AG04449 (cell line): ENCODE measurements at places on chromosomes 1 and 21.

DNA sequence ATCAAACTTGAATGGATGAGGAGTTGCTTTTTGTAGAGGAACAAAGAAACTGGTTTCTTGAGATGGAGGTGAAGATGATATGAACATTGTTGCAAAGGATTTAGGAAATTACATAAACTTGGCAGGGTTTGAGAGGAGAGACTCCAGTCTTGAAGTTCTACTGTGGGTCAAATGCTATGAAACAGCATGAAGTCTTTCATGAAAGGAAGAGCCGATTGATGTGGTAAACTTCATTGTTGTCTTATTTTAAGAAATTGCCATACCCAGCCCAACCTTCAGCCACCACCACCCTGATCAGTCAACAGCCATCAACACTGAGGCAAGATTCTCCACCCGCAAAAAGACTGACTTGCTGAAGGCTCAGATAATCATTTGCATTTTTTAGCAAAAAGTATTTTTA, 52.2 kb downstream of the SIPA1L2 start:
- no peak for DNase-seq

DNA sequence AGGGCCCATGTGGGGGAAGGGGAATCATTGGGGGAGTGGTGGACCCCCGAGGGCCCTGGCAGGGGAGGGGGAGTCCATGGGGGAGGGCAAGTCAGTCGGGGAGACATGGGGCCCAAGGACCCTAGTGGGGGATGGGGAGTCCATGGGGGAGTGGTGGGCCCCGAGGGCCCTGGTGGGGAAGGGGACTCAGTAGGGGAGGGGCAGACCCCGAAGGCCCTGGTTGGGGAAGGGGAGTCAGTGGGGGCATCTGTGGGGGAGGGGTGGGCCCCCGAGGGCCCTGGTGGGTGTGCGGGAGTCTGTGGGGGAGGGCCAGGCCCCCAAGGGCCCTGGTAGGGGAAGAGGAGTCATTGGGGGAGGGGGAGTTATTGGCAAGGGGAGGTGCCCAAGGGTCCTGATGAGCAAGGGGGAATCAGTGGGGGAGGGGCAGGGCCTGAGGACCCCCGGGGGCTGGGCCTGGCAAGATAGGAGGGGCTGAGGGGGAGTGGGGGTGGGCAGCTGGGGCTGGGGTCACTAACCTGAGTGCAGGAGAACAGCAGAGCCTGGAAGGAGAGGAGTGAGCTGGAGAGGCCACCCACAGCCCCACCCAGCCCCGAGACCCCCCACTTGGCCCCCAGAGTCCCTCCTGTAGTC, 2.1 kb downstream of the MXRA8 start:
- DNase-seq = no peak

DNA sequence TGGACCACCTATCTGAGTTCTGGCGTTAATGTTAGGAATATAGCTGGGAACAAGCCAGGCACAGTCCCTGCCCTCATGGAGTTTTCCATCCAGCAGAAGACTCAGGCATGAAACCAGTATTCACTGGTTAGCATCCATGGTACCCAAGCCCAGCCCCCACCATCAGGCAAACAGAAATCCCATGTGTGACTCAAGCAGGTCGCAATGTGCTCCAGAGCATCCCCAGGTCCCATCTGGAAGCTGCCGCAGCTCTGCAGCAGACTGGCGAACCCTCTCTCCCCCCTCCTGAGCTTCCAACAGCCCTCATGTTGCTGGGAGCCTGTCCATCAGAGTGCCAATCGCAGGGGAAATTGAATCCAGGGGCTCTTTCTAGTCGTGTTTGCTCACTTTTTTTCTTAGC, 174.2 kb downstream of the RRAGC start:
- no peak for DNase-seq

GRCh38 chr1:195898373-195898772, 709.9 kb downstream of the KCNT2 start:
- DNase-seq = no peak

DNA sequence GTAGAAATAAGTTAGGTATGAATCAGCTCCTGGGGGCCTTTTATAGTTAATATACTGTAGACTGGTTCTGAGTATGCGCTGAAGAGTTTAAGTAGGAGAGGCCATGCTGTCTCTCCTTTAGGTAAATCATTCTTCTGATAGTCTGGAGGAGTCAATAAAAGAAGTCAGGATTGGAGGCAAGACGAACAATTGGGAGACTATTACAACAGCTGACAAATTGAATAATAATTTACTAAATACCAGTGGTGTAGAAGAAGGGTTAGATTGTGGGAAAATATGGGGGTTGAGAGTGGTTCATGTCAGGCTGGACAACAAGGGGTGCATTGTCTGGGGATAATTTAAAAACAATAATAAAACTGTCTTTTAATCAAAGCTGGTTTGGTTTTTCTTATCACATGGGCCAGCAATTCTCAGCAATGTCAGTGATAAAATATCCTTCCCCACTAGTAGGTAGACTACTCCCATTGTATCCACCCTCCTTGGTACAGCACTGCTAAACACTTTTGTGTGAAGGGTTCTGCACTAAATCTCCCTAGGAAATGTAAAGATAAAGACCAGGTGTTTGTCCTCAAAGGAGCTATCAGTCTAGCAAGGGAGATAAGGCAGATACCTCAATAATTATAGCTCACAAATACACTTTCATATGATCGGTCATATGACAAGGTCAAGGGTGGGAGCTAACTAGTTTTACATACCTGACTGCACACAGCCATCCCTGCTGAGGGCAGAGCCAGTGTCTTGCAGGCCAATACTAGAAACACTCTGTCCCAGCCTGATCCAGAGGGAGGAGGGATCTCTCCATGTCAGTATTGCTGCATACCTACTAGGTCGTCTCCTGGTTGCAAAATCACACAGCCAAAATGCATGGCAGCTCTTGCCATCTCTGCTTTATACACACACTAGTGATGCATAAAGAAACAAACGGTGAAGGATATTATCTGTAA, 299.7 kb downstream of the VAV3 start:
- no peak for DNase-seq

DNA sequence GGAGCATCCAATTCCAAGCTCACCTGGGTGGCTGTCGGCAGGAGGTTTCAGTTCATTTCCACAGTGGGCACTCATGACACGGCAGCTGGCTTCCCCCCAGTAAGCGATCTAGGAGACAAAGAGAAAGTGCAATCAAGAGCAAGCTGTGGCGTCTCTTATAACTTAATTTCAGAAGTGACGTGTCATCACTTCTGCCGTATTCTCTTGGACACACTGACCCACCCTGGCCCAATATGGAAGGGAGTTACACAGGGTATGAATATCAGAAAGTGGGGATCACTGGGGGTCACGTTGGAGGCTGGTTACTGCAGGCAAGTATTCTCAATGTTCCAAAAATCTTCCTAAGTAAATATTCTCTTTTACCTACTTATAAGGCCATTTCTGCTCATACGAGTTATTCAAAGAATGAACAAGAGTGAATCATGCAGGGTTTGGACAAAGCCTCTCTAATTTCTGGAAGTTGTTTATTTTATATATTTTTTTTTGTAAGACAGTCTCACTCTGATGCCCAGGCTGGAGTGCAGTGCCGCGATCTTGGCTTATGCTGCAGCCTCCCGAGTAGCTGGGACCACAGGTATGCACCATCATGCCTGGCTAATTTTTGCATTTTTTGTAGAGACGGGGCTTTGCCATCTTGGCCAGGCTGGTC, 46.5 kb upstream of the GREM2 start:
- peak; percentile 23 for DNase-seq

- no peak for DNase-seq
Measured at GRCh38 chr1:147080671-147081394, 91.4 kb downstream of the PRKAB2 start.

DNA sequence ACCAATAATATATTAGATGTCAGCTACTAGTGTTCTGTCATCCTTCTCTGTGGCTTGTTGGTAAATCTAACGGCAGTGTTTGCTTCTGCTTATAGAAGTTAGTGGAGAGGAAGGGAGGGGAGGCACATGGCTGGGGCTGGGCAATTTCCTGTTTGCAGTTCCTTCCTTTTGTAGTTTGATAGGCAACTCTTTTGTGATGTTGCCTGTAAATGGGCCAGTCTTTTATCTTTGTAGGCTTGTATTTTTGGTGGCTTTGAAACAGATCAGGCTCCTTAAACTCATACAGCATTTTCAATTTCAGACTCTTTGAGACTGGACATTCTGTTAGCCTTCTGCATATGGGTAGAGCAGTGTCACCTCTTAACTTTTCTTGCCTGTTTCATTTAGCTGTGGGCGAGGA, 48.1 kb downstream of the CDC14A start:
- no peak for DNase-seq

DNA sequence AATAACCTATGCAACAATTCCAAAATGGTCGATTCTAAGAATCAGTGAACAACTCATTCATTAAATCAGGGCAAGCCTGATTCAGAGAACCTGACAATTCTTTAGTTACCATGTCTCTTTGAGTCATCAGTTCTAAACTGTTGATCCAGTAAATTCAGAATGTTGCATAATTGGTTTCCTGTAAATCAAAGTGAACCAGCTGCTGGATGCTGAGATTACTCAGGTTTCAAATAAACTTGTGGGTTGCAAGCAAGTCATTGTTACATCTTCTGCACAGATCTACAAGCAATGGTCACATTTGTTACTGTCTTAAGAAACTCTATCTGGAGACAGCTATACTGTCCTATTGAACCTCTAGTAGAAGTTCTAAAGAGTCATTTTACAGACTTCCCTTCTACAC, 16.5 kb downstream of the PLA2G2D start:
- DNase-seq = peak; percentile 5

GRCh38 chr1:179941454-179941853, 13.2 kb upstream of the CEP350 start:
- DNase-seq = no peak

DNA sequence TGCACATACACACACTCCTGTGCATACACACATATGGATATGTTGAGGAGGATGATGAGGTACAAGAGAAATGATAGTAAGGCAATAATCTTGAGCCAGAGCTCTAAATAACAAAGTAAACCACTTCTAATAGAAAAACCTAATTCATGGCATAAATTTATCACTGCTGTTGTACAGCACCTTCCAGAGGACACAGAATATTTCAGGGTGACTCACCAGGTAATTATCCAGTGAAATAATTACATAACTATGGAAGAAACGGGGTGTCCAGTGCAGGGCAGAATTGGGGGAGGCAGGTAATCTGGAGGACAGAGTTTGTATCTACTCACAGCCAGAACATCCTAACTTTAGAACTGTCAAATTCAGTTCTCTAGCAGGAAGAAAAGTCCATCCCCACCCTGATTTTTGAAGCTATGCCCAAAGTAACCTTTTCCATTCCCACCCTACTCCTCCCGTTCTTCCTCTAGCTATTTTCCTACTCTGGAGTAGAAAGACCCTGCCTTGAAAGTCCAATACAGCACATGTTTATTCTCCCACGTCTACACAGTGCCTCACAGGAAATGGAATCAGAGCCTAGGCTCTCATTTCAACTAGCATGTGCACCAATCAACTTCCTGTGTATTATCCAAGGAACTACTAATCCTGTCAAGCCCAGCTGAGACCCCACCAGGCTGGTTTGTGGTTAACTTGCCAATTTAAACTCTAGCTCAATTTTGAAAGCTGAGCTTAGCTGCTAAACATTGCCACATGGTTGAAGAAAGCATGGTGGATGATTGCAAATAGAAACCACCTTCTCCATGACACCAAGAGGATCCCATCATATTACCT, 96.6 kb downstream of the PTPN14 start:
- DNase-seq = no peak

GRCh38 chr1:6180268-6180706, at the start of gene CHD5:
CHD5 (minus strand) TSS chr1:6180321; CDS start chr1:6180023, 298 bp downstream.
- no peak for DNase-seq

DNA sequence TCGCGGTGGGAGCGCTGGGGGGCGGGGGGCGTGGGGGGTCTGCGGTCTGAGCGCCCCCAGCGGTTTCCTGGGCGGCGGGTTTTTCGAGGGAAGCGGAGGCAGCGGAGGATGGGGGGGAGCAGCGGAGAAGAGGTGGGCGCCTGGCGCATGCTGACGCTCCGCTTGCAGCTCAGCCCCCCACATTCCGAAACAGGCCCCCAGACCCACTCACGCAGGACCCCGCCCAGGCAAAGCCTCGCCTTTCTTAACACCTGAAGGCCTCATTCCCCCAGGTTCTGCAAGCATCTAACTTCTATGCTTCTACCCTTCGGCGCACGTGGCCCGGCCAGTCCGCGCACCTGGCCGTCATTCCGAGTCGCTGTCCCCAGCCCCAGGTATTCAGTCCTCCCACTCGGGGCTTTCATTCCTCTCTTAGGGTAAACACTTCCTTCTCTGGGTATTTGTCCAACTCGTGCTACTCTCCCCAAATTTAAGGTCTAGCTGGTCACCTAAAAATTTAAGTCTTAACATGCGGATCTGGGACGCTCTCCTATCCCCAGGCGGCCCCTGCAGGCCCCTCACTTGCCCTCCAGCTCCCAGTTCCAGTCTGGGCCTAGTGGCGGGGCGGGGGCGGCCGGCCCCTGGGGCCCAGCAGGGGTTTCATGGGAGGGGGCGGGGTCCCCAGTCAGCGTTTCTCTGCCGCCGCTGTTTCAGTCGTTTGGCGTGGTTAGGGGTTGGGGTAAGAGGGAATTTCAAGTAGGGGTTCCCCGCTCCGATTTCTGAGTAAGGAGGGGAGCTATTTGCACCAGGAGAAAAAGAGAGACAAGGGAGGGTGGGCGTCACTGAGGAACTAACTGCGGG, 2.8 kb upstream of the ZBTB7B start:
- no peak for DNase-seq

DNA sequence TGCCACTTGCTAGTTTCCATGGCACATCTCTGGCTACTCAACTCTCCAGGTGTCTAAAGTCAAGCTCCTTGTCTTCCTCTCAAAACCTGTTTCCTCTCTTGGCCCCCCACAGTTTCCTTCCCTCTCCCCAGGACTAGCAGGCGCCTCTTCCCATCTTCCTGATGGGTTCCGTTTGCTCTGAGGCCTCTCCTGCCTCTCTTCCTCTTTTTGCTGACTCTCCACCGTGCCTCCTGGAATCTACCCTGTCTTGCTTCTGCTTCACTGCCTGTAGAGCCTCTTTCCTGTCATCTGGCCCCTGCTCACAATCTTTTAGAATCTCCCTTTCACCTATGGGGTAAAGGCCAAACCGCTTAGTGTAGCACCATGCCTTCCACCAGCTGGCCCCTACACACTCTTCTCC, 21.8 kb upstream of the LHX4 start:
- no peak for DNase-seq

GRCh38 chr1:87278825-87279535, 49.7 kb upstream of the LMO4 start:
- DNase-seq = no peak
